ENCODE measurements at places on chromosomes 3 and 15.
A peak's percentile ranks its signal among the peaks of the same experiment; 100 is the strongest.

DNA sequence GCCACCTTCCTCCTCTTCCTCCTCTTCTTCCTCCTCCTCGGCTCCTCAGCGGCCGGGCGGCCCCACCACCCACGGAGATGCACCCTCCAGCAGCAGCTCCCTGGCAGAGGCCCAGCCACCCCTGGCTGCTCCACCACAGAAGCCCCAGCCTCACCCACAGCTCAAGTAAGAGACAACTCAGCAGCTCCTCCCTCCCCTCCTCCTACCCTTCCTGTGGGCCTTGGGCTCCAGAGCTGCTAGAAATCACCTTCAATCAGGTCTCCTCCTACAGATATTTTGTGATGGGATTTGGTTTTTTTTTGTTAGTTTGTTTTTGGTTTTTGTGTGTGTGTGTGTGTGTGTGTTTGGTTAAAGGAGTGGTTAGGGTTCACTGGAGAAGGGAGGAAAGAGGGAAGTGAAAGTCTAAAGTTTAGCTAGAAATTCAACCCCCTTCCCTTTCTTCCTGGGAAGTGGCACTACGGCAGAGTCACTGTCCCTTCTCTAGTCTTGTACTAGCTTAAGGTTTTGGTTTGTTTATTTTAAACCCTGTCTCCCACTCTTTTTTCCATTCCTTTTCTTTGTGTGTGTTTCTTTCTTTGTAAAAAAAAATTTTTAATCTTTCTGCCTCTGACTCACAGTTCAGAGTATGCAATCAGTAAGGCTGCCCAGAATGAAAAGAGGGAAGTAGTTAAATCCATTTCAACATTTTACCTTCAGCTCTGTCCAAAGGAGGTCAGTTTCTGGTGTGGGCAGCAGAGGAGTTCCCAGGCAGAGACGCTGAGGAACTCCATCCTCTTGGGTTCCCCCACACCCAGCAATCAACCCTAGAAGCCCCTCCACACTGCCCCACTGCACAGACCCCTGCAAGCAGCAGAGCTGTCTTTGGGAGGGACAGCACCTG, 29.0 kb upstream of the TIMP4 start:
- peak; percentile 32 for DNase-seq

DNA sequence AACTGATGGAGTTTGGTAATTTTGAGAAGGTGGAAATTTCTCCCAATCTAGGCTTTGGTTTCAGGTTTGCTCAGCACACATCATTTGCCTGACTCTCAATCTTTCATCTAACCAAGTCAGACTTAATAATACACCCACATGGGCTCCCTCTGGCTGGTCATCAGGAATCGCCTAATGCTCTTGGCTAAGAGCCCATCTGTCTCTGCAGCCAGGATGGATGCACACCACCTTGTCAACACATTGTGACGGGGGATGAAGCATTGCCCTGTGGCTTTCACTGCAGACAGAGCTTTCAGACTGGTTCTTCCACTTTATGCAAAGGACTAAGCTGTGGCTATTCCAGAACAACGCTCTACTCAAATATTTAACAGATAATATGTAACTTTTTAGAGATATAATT, 3.0 kb upstream of the HDGFL3 start:
- peak; percentile 94 for DNase-seq

GRCh38 chr3:113263020-113263419, 51.7 kb downstream of the BOC start:
- DNase-seq, result peak; percentile 62

DNA sequence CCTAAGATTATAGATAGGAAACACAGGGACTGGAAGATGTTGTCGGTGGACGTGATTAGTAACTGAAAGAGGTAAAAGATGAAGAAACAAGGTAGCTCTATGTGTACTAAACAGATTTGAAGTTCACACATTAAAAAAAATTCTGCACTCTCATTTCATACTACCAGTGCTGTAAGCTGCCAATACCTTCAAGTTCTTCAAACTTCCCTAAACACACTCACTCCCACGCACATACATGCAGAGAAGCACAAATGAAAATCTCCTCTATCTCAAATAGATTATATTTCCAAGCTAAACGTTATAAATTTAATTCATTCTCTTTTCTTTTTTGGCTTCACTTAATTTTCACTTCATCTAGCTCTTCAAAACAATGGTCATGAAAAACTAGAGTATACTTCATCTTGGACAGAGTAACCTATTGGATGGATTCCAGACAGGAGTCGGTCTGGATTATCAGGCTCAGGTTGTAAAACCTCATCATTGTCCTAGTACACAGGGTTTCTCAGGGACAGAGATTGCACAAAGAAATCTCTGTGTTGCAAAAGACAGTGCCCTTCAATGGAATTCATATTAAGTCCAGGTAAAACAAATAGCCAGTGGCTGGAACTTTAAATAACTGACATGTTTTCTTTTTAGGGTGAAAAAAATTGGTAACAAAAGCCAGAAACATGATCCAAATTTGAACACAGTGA, 408.1 kb upstream of the ZNF385D start:
- peak; percentile 2 for DNase-seq

GRCh38 chr3:66280304-66280703, 59.5 kb downstream of the SLC25A26 start:
- no peak for DNase-seq

GRCh38 chr15:101489237-101489598, 289 bp downstream of the PCSK6 start:
- no peak for DNase-seq

DNA sequence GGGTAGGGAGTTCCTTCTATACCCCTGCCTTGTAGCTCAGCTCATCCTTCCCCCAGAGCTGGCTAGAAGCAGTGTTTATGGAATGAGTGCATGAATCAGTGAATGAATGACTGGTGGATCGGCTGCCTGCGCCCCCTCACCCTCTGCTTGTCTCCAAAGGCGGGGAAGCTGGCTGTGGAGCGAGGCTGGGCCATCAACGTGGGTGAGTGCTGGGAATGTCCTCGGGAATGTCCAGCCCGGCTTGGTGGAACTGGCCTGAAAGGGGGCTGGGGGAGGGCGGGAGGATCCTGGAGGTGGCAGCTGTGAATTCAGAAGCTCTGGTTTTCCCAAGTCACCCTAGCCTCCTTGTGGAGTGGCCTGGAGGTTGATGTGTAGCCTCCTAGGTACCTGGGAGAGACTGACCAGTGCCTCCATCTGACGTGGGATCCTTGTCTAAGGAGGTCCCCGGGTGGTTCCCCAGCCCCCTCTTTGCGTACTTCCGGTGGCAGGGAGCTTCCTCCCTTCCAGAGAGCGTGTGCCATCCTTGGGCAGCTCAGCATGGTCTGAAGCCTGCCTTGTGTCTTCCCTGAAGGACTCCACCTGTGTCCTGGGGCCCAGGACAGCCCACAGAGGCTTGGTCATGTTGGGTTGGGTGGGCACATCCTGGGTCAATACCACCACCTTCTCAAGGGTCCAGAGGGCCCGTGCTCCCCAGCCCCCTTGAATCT, 18.4 kb downstream of the HDAC11 start:
- DNase-seq, result no peak

DNA sequence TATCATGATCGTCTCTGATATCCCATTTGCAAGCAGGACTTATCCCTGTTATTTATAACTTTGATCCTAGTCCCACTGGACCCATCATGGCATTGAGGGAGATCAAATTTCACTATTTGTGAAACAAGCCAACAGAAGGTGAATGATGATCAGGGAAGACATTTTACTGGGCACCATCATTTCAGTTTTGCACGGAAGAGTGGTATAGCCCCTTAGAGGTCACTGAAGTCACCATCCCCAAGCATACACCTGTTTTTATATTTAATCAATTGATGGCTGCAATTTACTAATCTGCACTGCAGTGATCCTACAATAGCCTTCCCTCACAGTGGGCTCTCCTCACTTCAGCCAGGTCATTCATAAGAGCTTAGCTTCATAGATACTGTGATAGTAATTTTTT, 132.4 kb downstream of the FHIT start:
- DNase-seq, result no peak

DNA sequence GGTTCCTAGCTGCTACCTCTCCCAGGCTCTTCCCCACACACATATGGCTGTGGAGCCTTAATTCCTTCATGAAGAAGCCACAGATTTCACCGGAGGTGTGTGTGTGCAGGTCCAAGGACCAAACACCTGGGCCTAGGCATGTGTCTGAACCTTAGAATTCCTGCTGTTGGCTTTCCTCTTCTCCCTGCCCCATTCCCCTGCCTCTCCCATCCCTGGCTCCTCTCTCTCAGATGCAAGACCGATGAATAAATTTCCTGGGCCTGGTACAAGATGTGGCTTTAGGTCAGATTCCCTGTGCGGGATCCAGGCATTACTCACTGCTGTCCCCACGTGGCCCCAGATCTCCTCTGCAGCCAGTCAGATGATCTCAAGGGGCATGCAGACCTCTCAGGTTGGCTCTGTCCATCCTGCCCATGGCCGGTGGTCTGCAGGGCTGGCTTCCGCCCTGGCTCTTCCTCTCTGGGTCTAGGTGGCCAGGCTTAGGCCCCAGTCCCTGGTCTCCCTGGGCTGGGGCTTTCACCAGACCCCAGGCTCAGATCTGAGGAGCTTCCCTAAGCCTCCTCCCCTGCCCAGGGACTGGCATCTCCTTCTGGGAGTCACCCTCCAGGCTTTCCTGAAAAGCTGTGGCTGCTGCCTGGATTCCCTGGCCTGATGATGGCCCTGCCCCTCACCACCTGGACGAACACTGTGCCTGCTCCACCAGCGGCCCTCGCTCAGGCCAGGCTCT, 20.5 kb downstream of the CCR9 start:
- DNase-seq, result peak; percentile 18

GRCh38 chr3:58346368-58346767, 13.7 kb downstream of the PXK start:
- no peak for DNase-seq

GRCh38 chr3:183802989-183803388, 22.4 kb downstream of the MAP6D1 start:
- DNase-seq, result peak; percentile 15

DNA sequence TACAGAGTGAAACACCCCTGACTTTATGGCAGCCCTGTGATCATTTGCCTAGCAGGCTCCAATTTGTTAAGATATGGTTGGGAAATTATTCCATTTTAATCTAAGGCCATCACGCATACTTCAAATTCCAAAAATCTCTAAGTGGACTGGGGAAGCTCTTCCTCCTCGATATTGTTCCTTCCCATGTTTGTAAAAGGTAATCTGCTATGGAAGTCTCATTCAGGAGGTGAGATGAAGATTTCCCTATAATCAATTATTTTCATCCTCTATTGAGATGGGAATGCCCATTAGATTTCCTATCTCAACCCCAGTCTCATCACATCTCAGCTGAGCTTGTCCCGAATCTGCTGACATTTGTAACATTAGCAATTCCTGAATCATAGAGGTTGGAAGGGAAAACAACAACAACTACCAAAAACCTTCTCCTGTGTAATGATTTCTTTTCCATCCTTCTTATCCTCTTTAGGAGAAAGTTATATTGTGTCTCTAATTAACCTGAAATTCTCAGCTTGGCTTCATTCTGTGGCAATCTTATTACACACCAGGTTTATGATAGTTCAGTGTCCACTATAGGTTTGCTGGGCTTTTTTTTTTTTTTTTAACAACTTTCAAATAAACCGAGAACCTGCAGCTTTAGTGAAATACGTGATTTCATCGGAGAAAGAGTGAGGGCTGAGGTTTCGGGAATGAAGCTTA, 2.2 kb upstream of the NR2F2 start:
- no peak for DNase-seq

GRCh38 chr3:94654096-94654495, 591.2 kb downstream of the NSUN3 start:
- no peak for DNase-seq

GRCh38 chr15:52746162-52746757, 43.9 kb downstream of the ONECUT1 start:
- no peak for DNase-seq

GRCh38 chr15:92197746-92198145, 195.9 kb upstream of the ST8SIA2 start:
- no peak for DNase-seq

- DNase-seq, result no peak
These were observed 6.0 kb downstream of the AMIGO3 start for GRCh38 chr3:49713336-49714105.

GRCh38 chr3:126537116-126537729, 13.3 kb downstream of the CHST13 start:
- no peak for DNase-seq

- peak; percentile 4 for DNase-seq
These were observed 108.8 kb upstream of the RAD18 start for GRCh38 chr3:9071936-9072666.

- no peak for DNase-seq
These were observed 260.6 kb downstream of the ARRDC4 start for GRCh38 chr15:98221144-98221543.

DNA sequence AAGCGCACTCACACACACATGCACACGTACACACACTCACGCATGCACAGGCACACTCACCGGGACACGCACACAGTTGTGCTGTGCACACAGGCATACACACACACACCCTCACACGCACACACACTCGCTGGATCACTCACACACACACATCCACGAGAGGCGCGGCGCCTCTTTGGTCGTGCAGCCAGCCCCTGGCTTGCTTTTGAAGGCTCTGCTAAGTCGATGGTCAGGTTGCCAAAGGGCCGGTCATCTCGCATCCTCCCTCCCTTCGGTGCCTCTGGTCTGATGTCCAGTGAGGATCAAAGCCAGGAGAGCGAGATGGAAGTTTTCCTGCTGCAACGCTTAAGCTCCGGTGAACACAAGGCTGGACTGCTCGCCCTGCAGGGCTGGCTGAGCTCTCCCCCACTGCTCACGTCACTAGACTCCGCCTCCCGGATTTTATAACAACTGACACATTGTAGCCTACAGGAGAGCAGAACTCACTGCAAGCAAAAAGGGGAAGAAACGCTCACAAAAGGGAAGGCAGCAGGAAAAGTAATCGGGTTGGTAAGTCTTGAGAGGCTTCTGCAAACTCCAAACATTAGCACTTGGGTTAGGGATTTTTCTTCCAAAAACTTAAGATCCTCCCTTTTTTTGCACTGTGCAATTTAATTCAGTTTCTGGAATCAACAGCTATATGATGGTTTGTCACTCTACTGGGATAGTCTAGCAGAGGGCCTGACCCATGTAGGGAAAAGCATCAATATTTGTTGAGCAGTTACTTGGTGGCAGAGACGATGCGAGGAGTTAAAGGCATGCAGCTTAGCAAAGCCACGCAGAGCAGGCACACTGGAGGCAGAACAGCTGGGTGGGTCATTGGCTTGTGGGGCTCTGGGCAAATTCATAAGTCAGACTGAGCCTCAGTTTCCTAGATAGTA, at the start of gene SRGAP3:
Gene SRGAP3, minus strand, starts transcription at position 374 of the 920 bp plus-strand sequence. CDS start 695 bp downstream, outside the sequence.
- peak; percentile 93 for DNase-seq

DNA sequence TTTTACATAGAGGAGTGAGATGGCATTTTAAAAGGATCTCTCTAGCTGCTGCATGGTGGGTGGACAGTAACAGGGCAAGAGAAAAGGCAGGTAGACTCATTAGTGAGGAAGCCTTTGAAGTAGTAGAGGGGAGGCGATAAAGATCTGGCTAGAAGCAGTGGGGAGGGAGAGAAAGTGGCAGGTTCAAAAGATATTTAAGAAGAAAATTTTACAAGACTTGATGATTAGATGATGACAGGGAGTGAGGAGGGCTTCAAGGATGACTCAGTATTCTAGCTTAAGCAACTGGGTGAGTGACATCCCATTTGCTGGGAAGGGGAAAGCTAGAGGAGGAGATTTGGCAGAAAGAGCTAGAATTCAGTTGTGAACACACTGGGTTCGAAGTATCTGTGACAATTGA, 3.8 kb upstream of the BRPF1 start:
- DNase-seq, result peak; percentile 50
